ENCODE measurements at places on chromosomes 3 and 15.

DNA sequence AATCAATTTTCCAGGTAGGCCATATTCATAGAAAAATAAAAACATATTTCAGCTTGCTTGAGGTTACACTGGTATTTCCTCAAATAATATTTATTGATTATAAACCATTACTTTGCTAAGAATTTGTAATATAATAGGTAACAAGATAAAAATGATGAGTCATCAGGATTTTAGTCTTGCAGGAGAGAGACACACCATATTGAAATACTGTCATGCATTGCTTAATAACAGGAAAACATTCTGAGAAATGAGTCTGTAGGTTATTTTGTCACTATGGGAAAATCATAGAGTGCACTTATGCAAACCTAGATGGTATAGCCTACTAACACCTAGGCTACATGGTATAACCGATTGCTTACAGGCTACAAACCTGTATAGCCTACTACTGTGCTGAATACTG, 990.5 kb downstream of the OTOL1 start:
- DNase-seq, result no peak

DNA sequence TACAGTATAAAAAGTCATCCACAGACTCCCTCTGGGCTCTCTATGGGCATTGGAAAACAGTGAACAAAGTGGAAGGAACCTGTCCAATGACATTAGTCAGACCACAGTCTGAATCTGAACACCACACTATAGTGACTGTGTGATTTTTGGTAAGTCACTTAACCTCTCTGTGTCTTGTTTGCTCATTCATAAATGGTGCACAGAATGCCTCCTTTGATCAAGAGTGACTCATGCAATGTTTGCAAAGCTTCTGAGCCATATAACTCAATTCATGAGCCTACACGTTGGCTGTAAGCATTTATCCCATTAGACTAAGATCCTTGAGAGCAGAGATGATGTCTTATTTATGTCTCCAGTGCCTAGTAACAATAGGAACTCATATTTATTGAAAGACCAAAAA, 46.7 kb downstream of the SV2B start:
- no peak for DNase-seq

DNA sequence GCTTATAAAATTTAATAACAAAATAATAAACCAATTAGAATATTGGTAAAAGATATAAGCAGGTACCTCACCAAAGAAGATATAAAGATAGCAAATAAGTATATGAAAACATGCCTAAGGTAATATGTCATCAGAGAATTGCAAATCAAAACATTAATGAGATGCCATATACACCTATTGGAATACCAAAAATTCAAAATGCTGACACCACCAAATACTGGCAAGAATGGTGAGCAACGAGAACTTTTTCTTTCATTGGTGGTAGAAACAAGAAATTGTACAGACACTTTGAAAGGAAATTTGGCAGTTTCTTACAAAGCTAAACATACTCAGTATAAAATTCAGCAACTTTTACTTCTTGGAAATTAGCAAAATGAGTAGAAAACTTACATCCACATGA, 346.9 kb upstream of the ROBO1 start:
- no peak for DNase-seq

GRCh38 chr3:131503320-131503635, 507 bp upstream of the MRPL3 start:
- DNase-seq, result no peak

- DNase-seq, result peak; percentile 40
Measured at GRCh38 chr3:111151438-111151837, 79.8 kb downstream of the NECTIN3 start.

GRCh38 chr3:65035246-65035645, 347.4 kb upstream of the ADAMTS9 start:
- peak; percentile 7 for DNase-seq

DNA sequence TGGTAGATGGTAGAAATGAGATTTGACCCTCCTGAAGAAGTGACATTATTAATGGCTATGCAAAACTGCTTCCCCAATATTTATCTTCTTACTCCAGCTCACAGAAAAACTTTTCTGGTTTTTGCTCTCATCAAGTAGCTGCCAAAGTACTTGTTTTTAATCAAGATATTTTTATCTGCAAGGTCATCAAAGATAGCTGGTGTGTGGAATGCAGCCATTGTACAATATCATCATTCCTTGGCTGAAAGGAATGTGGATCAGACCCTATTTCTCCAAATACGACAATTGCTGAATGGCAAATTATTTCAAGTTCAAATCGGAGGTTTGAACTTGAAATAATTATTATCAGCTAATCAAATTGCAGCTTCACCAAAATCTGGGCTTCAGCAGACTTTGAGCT, 126.9 kb upstream of the SLC7A14 start:
- no peak for DNase-seq

GRCh38 chr3:10142707-10143560, 1.4 kb downstream of the VHL start:
- no peak for DNase-seq

DNA sequence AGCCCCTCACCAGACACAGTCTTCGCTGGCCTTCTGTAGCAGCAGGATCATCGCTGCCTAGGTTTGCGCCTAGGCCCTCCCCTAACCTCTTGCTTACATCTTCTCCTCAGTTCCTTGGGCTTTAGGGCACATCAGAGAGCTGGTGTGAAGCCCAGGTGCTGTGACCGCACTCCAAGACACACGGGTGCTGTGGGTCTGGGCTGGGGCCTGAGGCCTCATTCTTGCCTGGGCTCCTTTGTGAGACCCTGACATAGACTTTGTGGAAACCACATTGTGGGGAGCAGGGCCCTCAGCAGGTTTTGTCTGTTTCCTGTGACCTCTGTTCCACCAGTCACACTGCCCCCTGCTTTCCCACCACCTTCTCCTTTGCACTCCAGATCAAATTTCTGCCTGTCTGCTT, 8.0 kb downstream of the AMIGO3 start:
- no peak for DNase-seq

- DNase-seq, result no peak
Measured at GRCh38 chr15:68981941-68982340, 32.6 kb upstream of the NOX5 start.

GRCh38 chr3:186536883-186537844, 7.0 kb downstream of the CRYGS start:
- peak; percentile 35 for DNase-seq

DNA sequence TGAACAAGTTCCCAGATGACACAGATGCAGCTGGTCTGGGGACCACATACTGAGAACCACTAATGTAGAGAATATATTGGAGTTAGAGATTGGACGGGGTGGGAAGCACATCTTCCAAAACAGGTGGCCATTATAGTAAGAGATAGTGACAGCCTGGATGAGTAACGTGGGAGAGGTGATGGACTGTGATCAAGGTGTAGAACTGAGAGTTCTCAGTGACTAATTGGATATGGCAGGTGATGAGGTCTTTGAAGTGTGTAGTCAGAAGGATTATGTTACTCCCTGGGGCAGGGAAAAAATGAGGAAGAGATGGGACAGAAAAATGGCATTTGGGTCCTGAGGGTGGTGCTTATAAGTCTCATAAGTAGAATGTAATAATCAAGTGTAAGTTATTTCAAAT, 66.6 kb downstream of the KCNMB2 start:
- DNase-seq, result no peak

- peak; percentile 67 for DNase-seq
Measured at GRCh38 chr15:34855413-34855812, 60.1 kb upstream of the ACTC1 start.

DNA sequence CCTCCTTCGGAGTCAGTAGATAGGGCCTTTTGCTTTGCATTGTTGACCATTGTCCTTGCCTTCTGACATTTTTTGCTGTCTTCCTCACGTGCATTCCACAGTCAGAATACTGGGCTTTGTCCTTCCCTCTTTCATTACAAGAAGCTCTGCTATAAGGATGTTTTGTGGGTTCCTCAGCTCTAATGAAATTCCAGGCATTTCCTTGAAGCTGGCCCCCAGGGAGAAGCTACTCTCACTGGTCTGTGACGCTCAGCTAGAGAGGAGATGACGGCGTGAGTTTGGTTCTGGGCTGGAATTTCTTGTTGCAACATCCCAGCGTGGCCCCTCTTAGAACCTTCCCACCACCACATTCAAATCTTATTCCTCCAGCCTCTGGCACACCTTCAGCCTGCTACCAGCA, 210.2 kb downstream of the TJP1 start:
- peak; percentile 49 for DNase-seq

DNA sequence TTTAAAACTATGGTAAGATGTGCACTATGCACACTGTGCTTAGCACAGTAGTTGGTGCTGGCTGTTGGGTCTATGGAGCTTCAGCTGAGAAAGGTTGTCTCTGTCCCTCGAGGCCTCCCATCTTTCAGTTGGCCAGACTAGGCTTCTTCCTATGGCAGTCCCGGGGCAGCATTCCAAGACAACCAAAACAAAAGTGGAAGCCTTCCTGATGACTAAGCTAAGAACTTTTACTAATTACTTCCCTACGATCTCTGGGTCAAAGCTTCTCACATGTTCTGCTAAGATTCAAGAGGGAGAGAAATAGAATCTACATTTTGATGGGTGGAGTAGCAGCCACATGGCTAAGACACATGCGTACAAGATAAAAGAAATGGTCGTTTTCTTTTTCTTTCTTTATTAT, 342.8 kb downstream of the TUSC7 start:
- peak; percentile 36 for DNase-seq

GRCh38 chr3:124246376-124246775, 254.5 kb upstream of the ROPN1 start:
- DNase-seq, result no peak

DNA sequence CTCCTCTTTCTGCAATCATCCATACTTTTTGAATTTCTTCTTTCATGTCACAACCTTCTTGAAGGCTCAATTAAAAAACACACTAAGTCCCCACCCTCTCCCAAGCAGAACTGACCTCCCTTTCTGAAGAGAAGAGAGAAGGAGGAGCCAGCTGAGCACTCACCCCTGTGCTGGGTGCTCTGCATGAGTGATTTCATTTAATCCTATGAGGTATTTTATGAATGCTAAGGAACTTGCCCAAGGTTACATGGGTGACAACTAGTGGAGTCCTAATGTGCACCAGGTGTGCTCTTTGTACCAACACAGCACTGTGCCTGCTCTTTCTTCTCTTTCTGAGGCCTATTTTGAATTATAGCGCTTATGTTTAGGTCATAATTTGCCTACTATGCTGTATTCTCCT, 135.6 kb downstream of the DUT start:
- no peak for DNase-seq

- DNase-seq, result no peak
Measured at GRCh38 chr3:102141096-102141927, 292.0 kb downstream of the NFKBIZ start.

- DNase-seq, result no peak
Measured at GRCh38 chr3:172991424-172991996, 149.5 kb downstream of the SPATA16 start.

DNA sequence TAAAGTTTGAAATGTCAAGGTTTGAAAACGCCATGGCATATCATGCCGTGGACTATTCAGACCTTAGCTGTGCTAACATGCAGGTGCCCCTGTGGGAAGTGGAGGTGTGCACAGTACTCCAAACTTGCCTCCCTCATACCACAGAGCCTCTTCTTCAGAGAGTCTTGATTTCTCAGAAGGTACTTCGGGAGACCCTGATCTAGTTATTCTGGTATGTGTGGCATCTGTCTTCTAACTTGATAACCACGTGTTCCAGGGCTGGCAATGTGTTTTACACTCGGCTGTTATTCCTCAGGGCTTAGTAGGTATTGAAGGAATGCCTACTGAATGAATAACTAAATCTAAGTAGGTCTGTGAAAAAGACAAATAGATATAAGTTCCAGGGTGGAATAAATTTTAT, 309.9 kb downstream of the CLSTN2 start:
- no peak for DNase-seq

DNA sequence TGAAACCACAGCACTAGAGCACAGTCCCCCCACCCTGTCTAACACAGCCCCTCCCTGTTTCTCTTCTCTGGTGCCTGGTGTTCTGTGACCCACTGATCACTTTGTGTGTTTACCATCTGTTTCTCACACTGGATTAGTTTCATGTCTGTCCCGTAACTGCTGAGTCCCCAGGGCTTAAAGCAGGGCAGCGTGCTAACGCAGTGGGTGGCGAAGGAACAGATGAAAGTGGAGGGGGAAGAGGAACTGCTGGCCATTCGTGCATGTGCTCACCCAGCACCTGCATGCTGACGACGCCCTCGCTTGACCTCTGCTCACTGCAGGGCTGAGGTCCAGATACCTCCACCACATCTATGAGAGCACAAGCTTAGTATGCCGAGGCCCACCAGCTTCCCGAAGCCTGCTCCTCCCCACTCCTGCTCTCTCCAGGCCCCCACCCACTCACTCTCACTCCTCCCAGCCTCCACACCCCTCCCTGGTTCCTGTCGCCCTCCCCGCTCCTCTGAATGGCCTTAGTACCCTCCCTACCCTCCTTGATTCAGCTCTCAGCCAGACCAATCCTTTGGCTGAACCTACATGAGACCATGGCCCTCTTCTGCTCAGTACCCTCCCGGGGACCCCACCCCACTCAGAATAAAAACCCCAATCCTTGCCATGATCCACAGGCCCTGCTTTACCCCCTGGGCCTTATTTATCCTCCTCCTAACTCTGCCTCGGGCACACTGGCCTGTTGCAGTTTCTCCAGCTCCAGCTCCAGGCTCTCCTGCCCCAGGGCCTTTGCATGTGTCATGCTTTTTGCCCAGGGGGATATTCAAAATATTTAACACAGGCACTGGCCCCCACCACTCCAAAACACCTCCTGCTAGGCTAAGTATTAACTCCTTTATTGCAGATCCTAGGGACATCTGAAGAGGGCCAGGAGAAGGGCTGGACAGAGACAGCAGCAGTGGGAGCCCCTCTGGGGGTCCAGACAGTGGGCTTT, 15.1 kb upstream of the IQSEC1 start:
- no peak for DNase-seq

DNA sequence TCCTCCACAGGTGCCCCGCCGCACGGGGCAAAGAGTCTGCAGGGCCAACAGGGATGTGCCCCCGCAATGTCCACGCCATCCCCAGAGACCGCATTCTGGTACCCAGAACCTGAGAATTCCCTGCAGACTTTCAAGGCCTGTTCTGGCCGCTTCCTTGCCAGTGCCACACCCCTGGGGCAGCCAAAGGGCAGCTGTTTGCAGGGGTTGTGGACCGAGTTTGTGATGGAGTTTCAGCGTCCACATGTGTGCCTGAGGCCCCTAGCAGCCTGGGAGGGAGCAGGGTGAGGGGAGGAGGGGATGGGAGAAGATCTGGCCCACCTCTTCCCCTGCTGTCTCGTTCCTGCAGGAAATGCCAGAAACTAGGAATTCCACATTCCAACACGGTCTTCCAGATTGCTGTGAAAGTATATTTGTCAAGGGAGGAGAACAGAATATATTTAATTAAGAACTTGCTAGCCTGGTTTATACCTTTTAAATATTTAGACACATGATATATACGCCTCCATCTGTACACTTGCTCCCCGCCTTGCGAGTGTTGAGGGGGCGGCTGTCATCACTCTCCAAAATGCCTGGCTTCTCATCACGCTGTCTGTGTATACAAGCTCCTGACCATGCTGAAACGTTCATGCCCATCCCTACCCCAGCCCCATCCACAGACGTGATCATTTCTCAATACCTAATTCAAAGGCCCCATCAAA, 31.1 kb upstream of the RASA2 start:
- DNase-seq, result no peak
